ENCODE measurements at places on chromosomes 5 and 9. TPM values are rescaled to one million over a fixed set of nuclear protein-coding genes. Genes with fewer than 3 reads are reported as not detected.

DNA sequence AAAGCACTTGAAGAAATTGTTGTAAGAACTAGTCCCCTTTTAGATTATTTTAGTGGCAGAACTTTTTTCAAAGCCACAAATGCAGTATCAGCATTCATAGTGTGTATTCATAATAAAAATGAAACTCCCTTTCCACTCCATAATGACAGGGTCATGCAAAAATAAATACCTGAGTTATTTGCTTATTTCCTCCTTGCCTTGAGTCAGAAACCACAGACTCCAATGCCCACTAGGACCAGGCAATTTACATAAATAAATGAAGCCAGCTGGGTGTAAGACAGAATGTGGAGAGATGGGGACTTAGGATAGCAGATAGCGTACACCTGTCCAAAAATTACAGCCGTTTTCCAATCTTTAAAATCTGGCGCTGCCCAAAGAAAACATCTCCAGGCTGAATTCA is 417.8 kb downstream of the TMEM161B start:
- H3K27ac ChIP-seq: no peak overlapping the region
- H3K36me3 ChIP-seq: no peaks in the 10 kb centered on the region
- no peaks in the 10 kb centered on the region for H3K27me3 ChIP-seq
- no peaks in the 10 kb centered on the region for H3K4me1 ChIP-seq

- H3K4me3 ChIP-seq: no peak overlapping the region
- no peaks in the 10 kb centered on the region for H3K27me3 ChIP-seq
- H3K36me3 ChIP-seq: no peaks in the 10 kb centered on the region
- no peaks in the 10 kb centered on the region for H3K4me1 ChIP-seq
- no peak for DNase-seq
Observed at GRCh38 chr9:110837401-110838005, 168.9 kb downstream of the MUSK start.

- H3K36me3 ChIP-seq: no peaks in the 10 kb centered on the region
- no peak overlapping the region for H3K27ac ChIP-seq
- H3K27me3 ChIP-seq: no peaks in the 10 kb centered on the region
- DNase-seq: no peak
- peaks cover 36% of the 10 kb centered on the region for H3K4me1 ChIP-seq
Observed at GRCh38 chr5:10461041-10461440, 19.4 kb downstream of the ROPN1L start.

GRCh38 chr5:109922381-109922995 is 232.8 kb downstream of the MAN2A1 start:
- no peaks in the 10 kb centered on the region for H3K36me3 ChIP-seq
- no peak overlapping the region for H3K4me3 ChIP-seq
- no peak overlapping the region for H3K27ac ChIP-seq
- no peak for DNase-seq
- H3K4me1 ChIP-seq: peaks cover 2% of the 10 kb centered on the region

DNA sequence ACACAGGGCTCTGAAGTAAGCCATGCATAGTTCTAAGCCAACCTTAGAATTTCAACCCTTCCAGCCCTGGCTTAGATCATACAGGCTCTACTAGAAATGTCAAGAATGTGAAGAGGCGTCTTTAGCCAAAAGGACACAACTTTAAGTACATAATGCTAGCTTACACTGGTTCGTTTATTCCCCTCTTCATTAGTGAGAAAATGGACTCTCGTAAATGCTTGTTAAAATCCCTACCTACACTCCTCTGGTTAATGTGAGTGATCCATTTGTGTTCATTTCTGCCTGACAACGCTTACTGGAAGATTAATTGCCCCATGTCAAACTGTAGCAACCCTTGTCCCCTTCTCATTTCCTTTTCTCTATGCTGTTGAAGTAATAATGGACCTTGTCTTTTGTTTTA is 149.3 kb upstream of the POU5F2 start:
- no peak overlapping the region for H3K27ac ChIP-seq
- H3K27me3 ChIP-seq: no peaks in the 10 kb centered on the region
- no peaks in the 10 kb centered on the region for H3K4me1 ChIP-seq
- H3K36me3 ChIP-seq: no peaks in the 10 kb centered on the region
- no peak overlapping the region for H3K4me3 ChIP-seq

GRCh38 chr9:74920944-74921626 is 31.6 kb downstream of the C9orf40 start:
- H3K4me1 ChIP-seq: no peaks in the 10 kb centered on the region
- no peaks in the 10 kb centered on the region for H3K36me3 ChIP-seq
- no peaks in the 10 kb centered on the region for H3K27me3 ChIP-seq
- H3K4me3 ChIP-seq: no peak overlapping the region
- H3K27ac ChIP-seq: no peak overlapping the region
- DNase-seq: no peak

- H3K4me3 ChIP-seq: no peak overlapping the region
- no peak overlapping the region for H3K27ac ChIP-seq
- H3K27me3 ChIP-seq: no peaks in the 10 kb centered on the region
Observed at GRCh38 chr5:14125262-14125661, 17.9 kb upstream of the TRIO start.

SLC4A9 gene
- total RNA-seq: not detected

PDE8B gene
- 2.2 TPM for total RNA-seq

PFN3 gene
- total RNA-seq: not detected

Data from right lobe of liver (tissue), 6 donors.